ENCODE measurements at places on chromosomes 12 and 14.

- no peak for DNase-seq
Observed at GRCh38 chr14:90213099-90213748, 43.1 kb upstream of the PSMC1 start.

- DNase-seq = no peak
Observed at GRCh38 chr12:49912345-49913255, 8.9 kb upstream of the FAIM2 start.

- DNase-seq = no peak
Observed at GRCh38 chr12:20443792-20444191, 75.5 kb downstream of the PDE3A start.

DNA sequence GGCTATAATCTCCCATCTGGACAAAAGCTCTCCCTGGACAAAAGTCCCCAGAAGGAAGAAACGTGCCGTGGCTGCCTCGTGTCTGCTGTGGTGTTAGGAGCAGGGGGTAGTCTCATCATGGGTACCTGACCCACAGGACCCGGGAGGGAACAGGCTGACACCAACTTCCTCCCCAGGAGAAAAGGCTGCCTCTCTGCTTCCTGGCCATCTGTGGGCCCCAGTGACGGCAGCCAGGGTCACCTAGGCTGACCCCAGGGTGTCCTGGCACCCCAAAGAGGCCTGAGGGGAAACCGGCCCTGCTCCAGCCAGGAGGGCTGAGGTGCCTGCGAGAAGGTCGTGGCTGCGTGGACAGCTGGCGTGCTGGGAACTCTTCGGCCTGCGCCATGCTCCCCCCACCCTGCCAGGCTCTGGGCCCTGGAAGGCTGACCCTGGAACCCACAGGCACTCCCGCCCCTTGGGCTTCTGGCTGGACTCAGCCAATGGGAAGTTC lies 133.9 kb downstream of the RFLNA start:
- DNase-seq = no peak

DNA sequence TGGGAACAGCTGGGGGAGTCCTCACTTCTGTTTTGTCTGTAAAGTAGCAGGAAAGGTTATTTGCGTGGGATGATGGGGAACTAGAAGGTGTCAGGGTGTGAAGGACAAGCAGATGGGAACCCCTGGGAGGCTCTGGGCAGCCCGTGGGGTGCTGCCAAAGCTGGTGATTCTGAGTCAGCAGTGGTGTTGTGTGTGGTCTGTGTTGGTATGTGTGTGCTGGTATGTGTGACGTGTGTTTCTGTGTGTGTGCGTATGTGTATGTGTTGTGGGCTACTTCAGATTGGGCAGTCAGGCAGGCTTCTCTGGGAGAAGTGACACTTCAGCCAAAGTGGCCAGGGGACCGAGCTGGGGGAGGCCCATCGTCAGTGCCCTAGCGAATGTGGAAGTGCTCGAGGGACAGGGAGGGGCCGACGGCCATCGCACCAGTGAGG lies 15.3 kb upstream of the BDKRB2 start:
- no peak for DNase-seq

GRCh38 chr14:70149596-70150165 lies 39.1 kb downstream of the SLC8A3 start:
- no peak for DNase-seq

- no peak for DNase-seq
Observed at GRCh38 chr14:39755269-39755878, 323.1 kb upstream of the FBXO33 start.

GRCh38 chr14:105066240-105067071 lies 1.2 kb upstream of the GPR132 start:
- no peak for DNase-seq

GRCh38 chr14:68628605-68629310 lies 164.1 kb downstream of the ZFP36L1 start:
- peak; percentile 44 for DNase-seq

GRCh38 chr14:75568791-75569190 lies 9.6 kb upstream of the FLVCR2 start:
- no peak for DNase-seq

- DNase-seq = no peak
Observed at GRCh38 chr12:106120519-106121105, 18.1 kb downstream of the NUAK1 start.

DNA sequence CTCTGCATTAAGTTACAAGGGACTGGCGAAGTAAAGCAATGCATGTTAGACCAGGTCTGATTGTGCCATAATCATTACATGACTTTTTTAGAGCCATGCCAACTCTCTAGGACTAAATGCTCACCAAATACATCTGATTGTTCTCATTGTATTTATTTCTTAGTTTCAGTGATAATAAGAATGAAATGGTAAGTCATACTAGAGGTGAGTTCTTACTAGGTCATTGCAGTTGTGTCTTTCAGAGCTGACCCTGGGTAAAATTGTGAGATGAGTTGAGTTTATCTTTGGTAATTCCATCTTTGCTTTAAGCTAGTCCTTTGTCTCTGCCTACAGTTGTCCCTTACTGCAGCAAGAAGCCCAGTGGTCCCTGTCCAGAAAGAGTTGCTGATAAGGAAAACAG lies 73.2 kb downstream of the PRKCH start:
- no peak for DNase-seq

DNA sequence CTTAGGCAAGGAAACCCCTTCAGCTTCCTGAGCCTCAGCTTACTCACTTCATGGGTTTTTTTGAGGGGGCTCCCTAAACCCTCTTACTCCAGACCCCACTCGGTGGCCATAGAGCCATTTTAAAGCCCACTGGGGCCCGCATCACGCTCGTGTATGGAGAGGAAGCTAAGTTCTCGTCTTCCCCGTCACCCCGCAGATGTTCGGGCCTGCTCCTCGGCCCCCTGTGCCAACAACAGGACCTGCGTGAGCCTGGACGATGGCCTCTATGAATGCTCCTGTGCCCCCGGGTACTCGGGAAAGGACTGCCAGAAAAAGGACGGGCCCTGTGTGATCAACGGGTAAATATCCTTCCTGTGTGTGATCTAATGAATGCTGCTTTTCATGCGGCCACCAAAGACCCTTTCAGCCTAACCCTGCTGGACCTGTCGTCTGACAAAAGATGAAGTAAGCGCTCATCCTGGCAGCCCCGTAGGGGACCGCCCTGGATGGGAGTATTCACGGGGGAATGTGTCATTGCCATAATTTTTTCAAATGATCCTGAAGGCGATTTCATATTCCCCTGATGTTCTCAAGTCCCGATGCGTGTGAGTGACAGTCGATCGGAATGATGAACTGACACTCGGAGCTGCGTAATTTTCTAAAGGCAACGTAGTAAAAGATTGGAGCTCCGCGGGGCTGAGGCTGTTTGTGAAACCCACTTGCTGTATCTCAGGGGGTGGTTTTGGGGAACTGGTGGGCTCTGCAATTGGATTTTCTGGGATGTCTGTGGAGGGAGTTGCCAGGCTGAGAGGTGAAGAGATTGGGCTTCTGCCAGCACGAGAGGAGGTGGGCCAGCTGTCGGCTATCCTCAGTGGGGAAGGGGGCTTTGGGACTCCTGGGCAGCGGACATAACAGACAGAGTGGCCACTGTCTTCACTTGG lies 5.4 kb downstream of the DLK1 start:
- DNase-seq = no peak

- DNase-seq = no peak
Observed at GRCh38 chr12:27861428-27862167, 81.6 kb upstream of the MANSC4 start.

GRCh38 chr12:81085832-81086231 lies 8.0 kb downstream of the ACSS3 start:
- DNase-seq = no peak

DNA sequence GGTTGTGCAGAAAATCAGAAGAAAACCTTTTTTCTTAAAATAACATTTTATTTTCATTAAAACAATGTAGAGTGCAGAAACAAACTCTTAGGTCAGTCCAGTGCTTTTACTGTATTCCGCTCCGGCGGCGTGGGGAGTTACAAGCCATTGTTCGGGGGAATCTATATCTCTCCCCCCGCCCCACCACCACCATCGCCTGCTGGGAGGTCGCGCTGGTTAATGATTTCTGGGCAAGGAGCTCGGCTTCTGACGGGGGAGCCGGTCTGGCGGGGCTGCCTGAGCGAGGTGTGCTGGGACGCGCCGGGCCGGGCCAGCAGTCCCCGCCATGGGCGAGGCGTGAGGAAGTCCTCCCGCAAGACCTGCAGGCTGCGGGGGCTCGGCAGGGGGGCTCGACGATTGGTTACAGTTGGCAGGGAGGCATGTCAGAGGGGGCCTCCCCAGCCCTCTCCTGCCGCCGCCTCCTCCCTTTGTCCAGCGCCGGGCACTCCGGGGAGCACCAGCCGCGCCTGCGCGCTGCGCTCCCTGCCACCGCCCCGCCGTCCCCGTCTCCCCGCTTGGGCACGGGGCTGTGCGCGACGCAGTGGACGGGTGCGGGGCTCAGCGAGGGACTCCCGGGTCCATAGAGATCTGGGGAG lies 1.0 kb upstream of the DUSP6 start:
- peak; percentile 63 for DNase-seq

DNA sequence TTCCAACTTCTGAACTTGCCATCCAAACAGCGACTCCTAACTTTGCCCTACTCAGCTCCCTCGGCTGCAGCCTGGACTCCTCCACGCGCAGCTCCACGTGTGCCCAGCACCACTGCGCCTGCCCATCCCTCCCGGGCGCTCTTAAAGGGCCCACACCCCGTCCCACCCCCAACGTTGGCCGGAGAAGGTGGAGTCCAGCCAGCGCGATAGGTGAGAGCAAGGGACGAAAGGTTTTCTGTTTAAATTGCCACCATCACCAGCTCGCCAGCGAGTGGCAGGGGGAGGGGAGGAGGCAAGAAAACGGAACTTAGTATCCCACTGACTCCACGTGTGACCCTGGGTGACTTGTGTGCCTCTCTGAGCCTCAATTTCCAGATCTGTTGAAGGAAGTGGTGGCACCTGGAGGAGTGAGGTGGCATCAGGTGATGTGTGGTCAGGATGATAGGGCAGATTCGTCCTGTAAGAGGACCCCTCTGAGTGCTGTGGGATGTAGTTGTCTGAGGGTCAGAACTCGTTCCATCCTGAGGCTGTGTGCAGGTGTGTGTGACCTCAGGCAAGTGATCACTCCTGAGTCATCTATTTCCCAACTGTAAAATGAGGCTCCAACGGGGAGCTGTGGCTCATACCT lies 59.7 kb downstream of the TRPV4 start:
- peak; percentile 32 for DNase-seq

DNA sequence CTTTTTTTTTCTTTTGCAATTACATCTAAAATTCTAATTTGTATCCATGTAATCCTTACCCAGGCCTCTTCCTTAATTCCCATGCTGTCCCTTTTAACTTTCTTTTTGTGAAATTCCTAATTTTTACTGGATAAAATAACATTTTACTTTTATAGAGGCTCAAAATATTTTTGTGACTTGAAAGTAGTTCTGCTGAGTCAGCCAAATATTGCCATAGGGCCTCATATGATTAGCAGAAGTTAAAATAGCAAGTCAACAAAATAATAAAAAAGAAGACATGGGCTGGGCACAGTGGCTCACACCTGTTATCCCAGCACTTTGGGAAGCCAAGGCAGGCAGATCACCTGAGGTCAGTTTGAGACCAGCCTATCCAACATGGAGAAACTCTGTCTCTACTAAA lies 2.0 kb downstream of the C3AR1 start:
- DNase-seq = peak; percentile 37

GRCh38 chr12:22447223-22447622 lies 97.1 kb downstream of the C2CD5 start:
- DNase-seq = no peak

GRCh38 chr12:68446901-68447796 lies 115.0 kb upstream of the MDM1 start:
- DNase-seq = peak; percentile 68
